ENCODE measurements at places on chromosomes 1 and 21. TPM values are rescaled to one million over a fixed set of nuclear protein-coding genes. Genes with fewer than 3 reads are reported as not detected.

UBAP2L gene
- 70.1 TPM for total RNA-seq

DNA sequence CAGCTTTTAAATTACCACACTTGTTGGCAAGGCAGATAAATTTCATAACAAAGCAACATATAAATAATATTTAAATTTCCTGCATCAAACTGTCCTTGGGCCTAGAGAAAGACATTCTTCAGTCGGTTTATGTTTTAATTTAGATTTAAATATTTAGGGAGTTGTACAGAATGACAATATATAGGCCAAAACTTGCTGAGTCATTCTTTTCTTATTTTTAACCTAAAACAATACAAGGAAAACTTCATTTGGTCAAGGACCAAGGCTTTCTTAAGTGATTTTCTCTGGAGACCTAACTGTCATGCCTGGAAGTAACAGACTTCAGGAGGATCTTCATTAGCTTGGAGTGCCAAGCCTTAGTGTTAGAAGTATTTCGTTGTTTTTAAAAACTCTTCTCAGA lies 5.6 kb downstream of the MAP10 start:
- DNase-seq: no peak
- no peak overlapping the region for H3K4me3 ChIP-seq
- H3K4me1 ChIP-seq: no peaks in the 10 kb centered on the region
- H3K36me3 ChIP-seq: no peaks in the 10 kb centered on the region

GRCh38 chr1:187041104-187041503 lies 212.4 kb downstream of the PLA2G4A start:
- H3K27me3 ChIP-seq: no peaks in the 10 kb centered on the region
- H3K36me3 ChIP-seq: no peaks in the 10 kb centered on the region
- H3K27ac ChIP-seq: no peak overlapping the region
- DNase-seq: no peak
- no peaks in the 10 kb centered on the region for H3K4me1 ChIP-seq

DNA sequence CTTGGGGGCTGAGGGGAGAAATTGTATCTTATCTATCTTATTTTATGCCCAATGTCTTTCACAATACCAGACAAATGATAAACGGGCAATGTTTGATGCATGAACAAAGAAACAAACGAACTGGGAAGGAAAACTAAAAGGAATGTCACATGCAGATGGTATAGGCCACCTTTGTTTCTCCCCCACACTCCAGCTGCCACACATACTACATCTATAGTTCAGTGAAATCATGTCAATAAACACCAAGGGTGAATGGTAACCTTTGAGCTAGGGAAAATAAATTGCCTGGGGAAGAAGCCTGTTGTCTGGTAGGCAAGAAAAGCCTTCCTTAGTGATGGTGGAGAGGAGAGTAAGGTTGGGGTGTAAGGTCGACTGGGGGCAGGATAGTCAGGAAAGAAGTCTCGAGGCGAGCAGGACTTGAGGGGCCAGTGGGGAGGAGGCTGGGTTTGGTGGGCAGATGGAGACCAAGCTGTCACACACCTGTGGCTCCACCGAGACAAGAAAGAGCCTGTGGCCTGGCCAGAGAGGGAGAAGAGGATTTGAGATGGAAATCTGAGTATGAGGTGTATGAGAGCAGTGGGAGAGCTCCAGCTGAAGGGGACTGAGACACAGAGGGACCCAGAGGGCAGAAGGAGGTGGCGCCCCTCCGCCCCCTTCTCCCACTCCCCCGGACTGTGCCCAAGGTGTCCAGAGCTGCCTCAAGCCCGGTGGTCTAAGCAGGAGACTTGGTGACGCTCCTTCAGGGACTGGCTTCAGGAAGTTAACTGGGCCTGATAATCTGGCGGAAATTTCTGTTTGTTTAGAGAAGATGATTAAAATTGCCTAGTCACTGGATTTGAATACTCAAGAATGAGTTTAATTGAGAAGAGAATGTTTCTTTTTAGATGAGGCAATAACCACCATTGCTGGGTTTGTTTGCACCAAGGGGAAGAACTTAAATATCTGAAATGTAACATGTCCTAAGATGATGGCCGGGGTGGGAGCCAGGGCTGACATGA lies 37.3 kb downstream of the ATF3 start:
- H3K4me1 ChIP-seq: no peaks in the 10 kb centered on the region
- H3K4me3 ChIP-seq: no peak overlapping the region
- no peaks in the 10 kb centered on the region for H3K36me3 ChIP-seq
- DNase-seq: no peak
- no peaks in the 10 kb centered on the region for H3K27me3 ChIP-seq

DNA sequence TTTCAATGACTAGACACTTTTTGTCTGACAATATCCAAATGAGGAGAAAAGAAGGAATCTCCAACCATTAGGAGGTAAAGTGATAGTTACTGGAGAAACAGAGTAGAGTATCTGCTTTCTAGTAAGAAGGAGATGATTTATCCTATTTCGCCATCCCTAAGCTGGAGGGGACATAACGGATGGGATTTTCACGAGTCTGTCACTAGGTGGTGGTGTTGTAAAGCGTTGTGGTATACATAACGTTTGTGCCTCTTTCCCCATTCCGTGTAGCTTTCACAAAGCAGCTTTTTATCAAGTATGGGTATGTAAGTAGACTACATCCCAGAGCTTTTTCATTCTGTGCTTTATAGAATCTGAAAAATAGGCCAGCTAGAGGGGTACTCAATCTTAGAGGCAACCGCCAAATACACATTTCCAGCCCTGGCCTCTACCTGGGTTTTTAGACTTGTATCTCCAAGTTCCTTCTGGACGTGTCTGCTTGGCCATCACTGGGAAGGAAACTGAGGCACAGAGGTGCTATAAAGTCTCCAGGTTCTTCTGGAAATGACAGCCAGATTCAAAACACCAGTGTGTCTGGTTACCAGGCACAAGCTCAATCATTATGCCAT lies 33.3 kb upstream of the FAM3B start:
- H3K27ac ChIP-seq: no peak overlapping the region
- H3K36me3 ChIP-seq: no peaks in the 10 kb centered on the region
- no peak overlapping the region for H3K4me3 ChIP-seq
- DNase-seq: no peak
- H3K27me3 ChIP-seq: no peaks in the 10 kb centered on the region
- H3K4me1 ChIP-seq: no peaks in the 10 kb centered on the region
